ENCODE measurements at places on chromosomes 5 and 9.
A peak's percentile ranks its signal among the peaks of the same experiment; 100 is the strongest.

DNA sequence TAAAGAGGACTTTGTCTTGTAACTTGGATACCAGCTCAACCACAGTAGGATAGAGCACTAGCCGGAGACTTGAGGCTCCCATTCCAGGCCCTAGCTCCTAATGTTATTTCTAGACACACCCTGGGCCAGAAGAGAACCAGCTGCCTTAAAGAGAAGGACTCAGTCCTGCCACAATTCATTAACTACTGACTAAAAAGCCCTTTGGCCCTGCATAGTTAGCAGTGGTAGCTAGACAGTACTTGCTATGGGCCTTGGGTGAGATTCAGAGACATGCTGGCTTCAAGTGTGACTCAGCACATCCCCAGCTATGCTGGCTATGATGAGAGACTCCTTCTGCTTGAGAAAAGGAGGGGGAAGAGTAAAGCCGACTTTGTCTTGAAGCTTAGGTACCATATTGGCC is 47.3 kb downstream of the TMEM167A start:
- peak; percentile 75 for DNase-seq

DNA sequence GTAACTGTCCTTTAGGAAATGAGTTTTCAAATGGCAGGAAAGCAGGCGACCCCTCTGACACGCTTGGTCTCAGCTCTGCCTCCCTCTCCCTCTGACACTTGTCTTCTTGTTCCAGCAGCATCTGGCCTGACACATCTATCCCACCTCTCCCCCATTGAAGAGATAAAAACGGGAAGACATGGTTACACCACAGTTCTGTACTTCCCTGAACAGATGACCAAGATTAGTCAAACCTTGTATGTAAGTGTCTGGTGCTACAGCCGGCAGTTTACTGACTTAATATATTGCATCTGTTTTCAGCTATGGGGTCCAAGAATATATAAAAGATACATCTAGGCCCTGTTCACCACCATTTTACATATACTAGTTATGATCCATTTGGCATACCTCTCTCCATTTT is 29.6 kb upstream of the MLLT3 start:
- no peak for DNase-seq

DNA sequence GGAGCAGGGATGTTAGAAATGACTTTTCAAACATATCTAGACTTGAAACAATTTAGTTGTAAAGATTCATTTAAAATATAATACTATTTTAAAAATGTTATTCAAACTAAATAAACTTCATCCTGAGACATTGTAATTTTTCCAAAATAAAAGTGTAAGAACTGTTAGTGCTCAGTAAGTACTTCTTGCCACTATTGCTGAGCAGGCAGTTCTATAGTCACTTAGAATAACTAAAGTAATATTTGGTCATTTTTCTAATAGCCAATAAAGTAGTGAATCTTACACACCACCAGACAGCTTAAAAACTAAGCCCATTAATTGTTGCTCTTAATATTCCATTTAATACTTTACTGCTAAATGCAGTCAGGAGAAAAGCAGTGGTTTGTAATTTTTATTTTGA is 1120.0 kb upstream of the CDH10 start:
- no peak for DNase-seq

GRCh38 chr9:95720496-95720895 is 155.0 kb upstream of the ERCC6L2 start:
- DNase-seq: no peak

DNA sequence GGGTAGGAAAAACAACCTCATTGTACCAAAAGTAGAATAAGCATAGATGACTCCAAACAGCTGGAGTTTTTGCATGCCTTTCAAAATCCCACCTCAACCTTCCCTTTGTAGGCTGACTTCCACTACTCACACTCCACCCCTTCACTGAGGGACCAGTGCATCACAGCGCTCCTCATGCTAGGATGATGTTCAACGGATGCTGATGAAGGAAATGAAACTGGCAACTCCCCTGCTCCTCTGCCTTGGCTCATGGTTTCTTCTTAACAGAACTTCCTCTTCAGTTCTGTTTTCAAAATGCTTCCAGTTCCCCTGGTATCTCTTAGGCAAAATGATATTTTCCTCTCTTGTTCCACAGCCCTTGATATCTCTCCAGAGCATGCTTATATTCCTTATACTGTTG is 29.0 kb downstream of the LIFR start:
- DNase-seq: no peak

DNA sequence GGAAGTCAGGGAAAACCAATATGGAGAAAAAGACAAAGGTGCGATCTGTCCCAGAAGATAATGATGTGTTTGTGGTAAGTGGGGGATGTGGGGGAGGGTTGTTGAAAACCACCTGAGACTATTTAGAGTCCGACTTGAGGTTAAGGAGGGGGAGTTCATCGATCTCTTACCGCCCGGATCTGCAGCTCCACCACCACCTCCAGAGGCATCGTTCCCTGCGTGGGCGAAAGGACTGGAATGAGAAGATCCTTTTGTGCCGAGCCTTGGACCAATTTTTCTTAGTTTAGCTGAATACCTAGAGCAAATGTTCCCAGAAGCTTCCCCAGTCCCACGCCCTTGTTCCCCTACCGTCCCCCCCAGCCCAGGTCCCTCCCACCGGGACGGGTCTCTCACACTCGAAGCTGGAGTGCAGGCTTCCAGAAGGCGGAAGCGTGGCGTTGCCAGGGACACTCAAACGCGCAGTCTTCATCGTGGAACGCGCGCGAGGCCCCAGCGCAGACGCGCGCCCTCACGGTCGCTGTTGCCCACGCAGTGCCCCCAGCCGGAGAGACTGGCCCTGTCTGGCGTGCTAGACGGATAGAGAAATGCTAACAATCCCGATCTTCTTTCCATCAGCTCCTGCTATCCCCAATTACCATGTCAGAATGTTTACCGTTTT is at the start of gene SPATA6L:
TSS of gene SPATA6L (minus strand) at position 439 of the 658 bp plus-strand sequence. CDS start at position 209, 230 bp downstream.
- DNase-seq: peak; percentile 40

Data from fibroblast of the aortic adventitia (primary cell).